ENCODE measurements at places on chromosomes 1 and 21. TPM values are rescaled to one million over a fixed set of nuclear protein-coding genes. Genes with fewer than 3 reads are reported as not detected.

The FHAD1 gene
- 14.9 TPM for total RNA-seq

The KRTAP19-1 gene
- not detected for total RNA-seq

The LIN9 gene
- total RNA-seq = 0.85 TPM

The FOXO6 gene
- total RNA-seq = not detected

The OR2T2 gene
- not detected for total RNA-seq

The OR10Z1 gene
- not detected for total RNA-seq

The OR10R2 gene
- not detected for total RNA-seq

The SZT2 gene
- total RNA-seq = 43.7 TPM

The RASAL2 gene
- total RNA-seq = 53.7 TPM

The OR2G6 gene
- not detected for total RNA-seq

The HHIPL2 gene
- total RNA-seq = 3.9 TPM

The CLEC20A gene
- not detected for total RNA-seq

The KDF1 gene
- total RNA-seq = under 0.01 TPM

The KPRP gene
- not detected for total RNA-seq

The FPGT gene
- total RNA-seq = 16.4 TPM

The RHD gene
- not detected for total RNA-seq

The SYCP1 gene
- total RNA-seq = not detected

The NPHS2 gene
- total RNA-seq = not detected

The AK5 gene
- total RNA-seq = 126 TPM

The AMY2A gene
- total RNA-seq = not detected

The PPIE gene
- total RNA-seq = 26.3 TPM

The TMOD4 gene
- 1.6 TPM for total RNA-seq

The MRPL9 gene
- 56.3 TPM for total RNA-seq

The ARTN gene
- 1.9 TPM for total RNA-seq

The TNFRSF14 gene
- 38.6 TPM for total RNA-seq

The PPIAL4G gene
- not detected for total RNA-seq

The ETV3 gene
- 27.1 TPM for total RNA-seq

The S100A2 gene
- total RNA-seq = 6.8 TPM

The COL11A1 gene
- total RNA-seq = 264 TPM

The FCRL2 gene
- not detected for total RNA-seq

The S100A7 gene
- total RNA-seq = not detected

The TMEM35B gene
- 27.8 TPM for total RNA-seq

The CENPF gene
- total RNA-seq = 6.8 TPM

The OSCP1 gene
- total RNA-seq = 10.5 TPM

The IL20 gene
- total RNA-seq = not detected

The OLIG1 gene
- not detected for total RNA-seq

The TMPRSS3 gene
- not detected for total RNA-seq

The HSPA6 gene
- not detected for total RNA-seq

The GJB3 gene
- total RNA-seq = 0.12 TPM

The FCER1G gene
- 0.97 TPM for total RNA-seq

The PIK3C2B gene
- total RNA-seq = 1.9 TPM

The NBPF20 gene
- total RNA-seq = 2.3 TPM

The S100A5 gene
- not detected for total RNA-seq

The DOP1B gene
- 16.5 TPM for total RNA-seq

The IFI44L gene
- total RNA-seq = 8.5 TPM

The ST6GALNAC3 gene
- 1.9 TPM for total RNA-seq

The PCP4L1 gene
- not detected for total RNA-seq

The HORMAD1 gene
- total RNA-seq = not detected

Data from hair follicle dermal papilla cell (primary cell).